Stimulated activated naive CD4-positive, alpha-beta T cell treated with Interleukin-2 at 50 U/mL for 16 hours (primary cell): ENCODE measurements at places on chromosomes 3 and 15.
A peak's percentile ranks its signal among the peaks of the same experiment; 100 is the strongest.

- DNase-seq, result no peak
Observed at GRCh38 chr3:160460033-160460432, 10.4 kb upstream of the TRIM59 start.

DNA sequence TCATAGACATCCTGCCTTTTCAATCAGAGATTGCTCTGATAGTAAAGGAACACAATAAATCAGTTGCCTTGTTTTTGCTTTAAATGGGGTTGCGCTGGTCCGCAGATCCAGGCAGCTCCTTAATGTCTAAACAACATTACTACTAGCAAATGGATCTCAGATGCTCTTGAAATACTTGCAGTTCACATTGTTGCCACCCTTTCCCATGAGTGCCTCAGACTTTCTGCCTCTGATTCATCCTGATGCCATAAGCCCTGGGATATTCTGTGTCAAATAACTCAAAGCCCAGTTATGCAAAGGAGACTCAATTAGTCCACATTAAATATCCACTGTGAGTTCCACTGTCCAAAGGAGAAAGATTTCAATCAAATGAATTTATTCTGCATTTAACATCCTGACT is 196.7 kb downstream of the PLCH1 start:
- DNase-seq, result no peak

DNA sequence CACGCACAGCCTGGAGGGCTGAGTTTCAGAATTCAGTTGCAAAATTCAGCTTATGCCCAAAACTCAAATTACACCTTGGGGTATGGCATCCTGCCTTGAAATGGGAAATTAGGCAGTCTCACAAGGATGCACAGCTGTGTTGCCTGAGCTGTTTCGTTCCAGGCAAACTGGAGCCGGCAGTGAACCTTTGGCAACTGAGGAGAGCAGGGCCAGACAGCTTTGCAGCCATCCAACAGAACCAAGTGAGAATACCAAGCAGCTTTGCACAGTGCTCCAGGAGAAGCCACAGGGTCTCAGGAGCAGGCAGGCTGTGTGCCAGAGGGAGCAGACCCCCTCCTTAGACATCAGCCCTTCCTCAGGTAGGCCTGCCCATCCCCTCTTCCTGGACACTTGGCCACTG is 32.5 kb upstream of the BFSP2 start:
- DNase-seq, result no peak

DNA sequence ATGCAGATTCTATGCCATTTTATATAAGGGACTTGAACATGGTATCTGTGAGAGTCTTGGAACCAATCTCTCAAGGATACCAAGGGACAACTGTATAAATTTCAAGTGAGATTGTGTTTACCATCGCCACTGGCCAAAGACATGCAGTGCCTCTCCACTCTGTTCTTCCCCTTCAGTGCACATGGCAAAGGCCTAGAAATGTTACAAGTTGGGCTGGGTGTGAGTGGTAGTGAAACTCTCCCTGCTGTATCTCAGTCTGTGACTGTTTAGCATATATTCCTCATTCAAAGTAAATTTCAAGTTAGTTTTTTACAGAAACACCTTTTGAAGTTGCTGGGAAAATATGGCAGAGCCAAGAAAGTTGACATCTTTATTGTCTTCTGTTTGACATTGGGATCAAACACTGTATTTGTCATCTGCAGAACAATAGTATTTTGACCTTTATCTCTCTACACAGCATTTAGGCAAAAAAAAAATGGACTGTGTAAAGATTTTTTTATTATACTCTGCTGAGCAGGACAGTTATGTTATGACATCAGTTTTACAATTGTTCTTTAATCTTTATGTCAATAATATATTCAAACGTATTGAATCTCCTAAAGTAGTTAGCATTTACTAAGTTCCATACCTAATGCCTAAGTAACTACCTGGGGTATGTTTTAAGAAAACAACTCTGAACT is 101.4 kb downstream of the CCNL1 start:
- DNase-seq, result no peak

- no peak for DNase-seq
Observed at GRCh38 chr3:123319760-123320159, 118.0 kb downstream of the SEC22A start.

GRCh38 chr15:41647262-41647661 is 12.9 kb upstream of the MGA start:
- no peak for DNase-seq

DNA sequence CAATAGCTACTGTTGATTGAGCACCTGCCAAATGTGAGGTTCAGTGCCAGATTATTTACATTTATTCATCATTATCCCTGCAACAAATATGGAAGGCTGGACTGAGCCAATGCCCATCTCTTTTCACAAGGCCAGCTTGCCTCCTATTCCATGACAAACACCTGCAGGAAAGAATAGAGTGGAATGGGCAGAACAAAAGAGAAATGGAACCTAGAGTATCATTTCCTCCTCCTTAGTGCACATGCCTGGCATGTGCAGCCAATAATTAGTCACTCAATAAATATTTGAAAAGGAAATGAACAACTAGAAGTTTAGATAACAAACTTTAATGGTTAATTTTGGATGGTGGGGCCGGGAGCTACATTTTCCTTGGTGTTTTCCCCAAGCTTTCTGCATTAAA is 61.4 kb upstream of the MYRIP start:
- no peak for DNase-seq

DNA sequence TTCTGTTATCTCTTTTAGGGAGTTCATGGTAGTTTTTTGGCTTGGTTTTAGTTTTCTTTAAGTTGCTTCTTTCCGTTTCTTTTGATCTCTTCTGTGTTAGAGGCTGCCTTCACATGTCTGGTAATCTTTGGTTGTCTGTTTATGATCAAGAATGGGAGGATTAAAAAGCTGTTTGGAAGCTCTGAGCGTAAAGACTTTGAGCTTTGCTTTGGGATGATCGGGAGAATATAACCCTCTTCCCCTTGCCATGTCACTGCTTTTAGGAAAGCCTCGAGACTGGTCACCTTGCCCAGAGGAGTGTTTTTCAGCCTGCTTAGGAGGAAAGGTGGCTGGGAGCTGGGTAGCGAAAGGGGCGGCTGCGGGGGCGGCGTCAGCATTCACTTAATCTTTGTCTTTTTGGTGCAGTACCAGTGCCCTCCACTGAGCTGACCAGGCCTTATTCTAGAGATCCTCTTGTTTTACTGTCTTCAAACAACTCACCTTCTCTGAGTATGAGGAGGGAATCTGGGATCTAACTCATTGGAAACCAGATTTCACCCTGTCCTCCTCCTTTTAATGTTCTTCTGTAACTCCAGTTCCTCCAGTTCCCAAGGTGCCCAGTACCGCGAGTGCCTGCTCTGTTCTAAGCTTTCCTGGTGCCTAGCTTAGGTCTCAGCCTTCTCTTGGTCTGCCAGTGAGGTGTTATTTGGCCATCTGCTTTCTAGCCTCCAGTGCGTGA is 15.5 kb downstream of the TATDN2 start:
- DNase-seq, result peak; percentile 72

- DNase-seq, result no peak
Observed at GRCh38 chr3:105255350-105255749, 111.4 kb upstream of the ALCAM start.

DNA sequence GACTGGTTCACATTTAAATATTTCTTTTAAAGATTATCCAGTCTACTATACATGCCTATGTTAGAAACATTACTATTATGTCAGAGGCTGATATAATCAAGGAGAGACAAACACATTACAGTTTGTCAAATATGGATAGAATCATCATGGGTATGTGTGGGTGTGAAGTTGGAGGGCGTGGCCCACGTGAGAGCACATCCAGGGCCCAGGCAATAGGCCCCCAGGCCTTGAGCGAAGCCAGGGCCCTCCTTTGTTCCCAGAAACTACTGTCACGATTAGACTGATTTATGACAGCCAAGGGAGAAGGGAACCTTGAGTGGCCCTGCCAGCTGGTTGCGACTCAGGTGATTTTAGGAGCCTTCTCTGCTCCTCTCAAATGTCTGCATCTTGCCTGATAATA is 26.9 kb upstream of the LDHAL6B start:
- DNase-seq, result no peak

DNA sequence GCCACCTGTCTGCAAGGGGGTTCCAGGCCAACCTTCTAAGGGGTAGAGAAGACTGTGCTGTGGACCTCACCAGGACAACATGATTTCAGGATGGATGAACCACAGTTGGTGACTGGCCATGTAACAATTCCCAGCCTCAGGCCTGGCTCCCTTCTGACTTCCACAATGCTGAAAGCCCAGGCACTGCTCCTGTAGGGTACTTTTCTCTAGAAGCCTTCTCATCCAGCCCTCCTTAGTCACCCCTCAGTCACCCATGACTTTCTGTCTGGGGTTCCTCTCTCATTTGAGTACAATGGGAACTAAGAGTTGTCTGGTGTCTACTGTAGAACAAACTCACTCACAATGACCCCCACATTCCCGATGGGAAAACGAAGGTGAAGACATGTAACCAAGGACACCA is 8.6 kb downstream of the ALS2CL start:
- DNase-seq, result no peak

- no peak for DNase-seq
Observed at GRCh38 chr15:83850501-83851245, 196.8 kb downstream of the ADAMTSL3 start.

- DNase-seq, result peak; percentile 59
Observed at GRCh38 chr3:196684548-196685407, 27.3 kb downstream of the CEP19 start.

DNA sequence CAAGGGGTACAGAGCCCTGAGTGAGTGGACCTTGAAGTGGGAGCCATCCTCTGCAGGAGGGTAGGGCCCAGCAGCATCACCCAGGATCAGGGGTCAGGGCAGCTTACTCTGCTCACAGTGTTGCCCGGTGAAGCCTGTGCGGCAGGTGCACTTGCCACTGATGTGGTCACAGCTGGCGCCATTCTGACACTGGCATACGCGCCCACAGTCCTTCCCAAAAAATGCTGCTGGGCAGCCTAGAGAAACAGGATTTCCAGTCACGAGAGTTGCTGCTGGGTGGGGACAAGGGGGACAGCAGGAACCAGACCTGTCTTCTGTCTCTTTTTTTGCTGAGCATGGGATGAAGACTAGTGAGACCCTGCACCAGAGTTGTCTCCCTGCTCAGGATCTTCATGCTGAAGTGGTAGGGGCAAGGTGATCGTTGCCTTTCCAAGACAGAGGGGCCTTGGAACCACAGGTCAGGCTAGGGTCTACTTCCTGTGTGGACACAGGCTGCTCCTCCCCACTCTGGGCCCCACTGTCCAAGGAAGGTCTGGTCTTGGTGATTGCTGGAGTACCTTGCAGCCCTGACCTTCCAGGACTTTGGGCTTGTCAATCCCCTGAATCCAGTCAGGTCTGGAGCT is 46.9 kb downstream of the RAB11A start:
- DNase-seq, result no peak

DNA sequence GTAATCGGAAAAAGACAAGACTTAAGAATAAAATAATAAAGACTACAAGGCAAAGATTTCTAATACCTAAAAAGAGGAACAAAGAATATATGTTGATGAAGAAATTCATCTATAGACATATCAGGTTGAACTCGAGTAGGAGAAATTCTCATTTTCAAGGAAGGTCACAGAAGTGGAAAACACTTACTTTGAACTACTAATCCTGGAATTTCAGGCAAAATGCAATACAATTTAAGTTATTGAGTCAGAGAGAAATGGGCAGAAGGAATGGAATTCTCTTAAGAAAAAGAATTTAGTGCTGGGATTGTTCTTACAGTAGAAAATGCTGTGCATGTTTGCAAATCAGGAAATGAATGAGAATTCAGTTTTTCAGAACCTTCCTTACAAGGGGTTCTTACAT is 135.9 kb upstream of the TGFBR2 start:
- DNase-seq, result no peak

DNA sequence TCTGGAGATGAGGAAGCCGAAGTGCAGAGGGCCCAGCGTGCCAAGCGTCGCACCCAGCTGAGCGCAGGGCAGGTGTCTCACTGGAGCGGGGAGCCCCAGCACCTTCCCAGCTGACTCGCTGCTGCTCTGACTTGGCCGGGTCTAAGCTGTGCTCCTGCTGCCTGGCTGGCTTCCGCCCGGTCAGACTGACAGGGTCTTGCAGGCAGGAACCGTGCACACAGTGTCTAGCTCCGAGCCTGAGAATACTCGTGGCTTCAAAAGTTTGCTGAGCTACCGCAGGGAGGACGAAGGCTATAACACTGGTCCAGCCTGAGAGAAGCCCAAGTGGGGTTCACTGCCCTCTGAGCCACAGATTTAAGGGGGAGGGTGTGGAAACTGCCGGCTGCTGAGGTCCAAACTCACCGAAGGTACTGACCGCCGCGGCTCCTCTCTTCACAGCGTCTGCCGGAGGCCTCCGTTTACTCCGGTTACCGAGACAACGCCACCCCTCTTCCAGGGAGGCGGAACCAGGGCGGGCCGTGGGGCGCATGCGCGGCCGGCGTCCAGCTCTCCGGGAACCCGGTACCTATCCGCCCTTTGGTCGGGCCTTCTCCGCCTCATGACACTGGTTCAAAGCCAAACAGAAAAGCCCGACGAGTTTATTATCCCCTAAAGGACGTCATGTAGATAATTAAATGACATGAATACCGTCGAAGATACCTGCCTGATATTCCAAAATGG is at the start of gene CFAP44:
CFAP44 (minus strand) TSS at position 443 of the 720 bp plus-strand sequence. CDS start 7,829 bp downstream, outside the sequence.
- DNase-seq, result peak; percentile 1

GRCh38 chr3:60812502-60812901 is 438.8 kb downstream of the FHIT start:
- no peak for DNase-seq

DNA sequence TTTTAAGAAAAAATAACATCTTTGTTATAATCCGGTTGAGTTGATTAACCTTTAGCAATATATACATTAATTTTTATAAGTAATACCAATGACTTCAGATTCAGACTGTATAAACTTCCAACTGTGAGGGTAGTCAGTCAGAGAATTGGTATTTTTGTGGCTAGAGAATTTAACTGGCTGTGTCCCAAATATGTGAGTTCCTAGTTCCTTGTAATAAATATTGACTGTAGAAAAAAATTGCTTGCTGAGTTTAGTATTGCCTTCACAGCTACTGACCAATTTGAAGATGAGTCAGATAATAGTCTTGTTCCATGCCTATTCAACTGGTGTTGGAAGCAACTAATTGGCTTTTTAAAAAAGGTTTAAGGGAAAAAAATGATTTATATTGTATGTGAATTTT is 210.8 kb downstream of the GAP43 start:
- no peak for DNase-seq

- peak; percentile 49 for DNase-seq
Observed at GRCh38 chr15:64895285-64896065, 16.2 kb upstream of the ANKDD1A start.

GRCh38 chr3:85364296-85364909 is 405.6 kb downstream of the CADM2 start:
- DNase-seq, result no peak

DNA sequence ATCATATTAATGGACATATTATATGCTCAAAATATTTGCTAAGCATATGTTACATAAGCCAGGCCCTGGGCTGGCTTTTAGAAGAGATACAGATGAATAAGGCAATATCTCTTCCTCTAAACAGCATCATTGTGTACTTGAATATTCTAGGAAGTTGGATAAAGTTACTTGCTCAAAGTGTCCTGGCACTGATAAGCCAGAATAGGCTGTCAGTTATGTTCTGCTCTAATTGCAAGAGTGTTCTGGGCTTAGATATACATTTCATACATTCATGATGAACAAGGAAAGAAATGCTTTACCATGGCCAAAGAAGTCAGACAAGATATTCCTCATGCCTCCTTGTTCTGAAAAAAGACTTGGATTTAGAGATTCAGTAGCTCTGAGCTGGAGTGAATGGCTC is 40.7 kb downstream of the KBTBD12 start:
- DNase-seq, result no peak
